Left lung (tissue), 14 donors: ENCODE measurements at places on chromosomes 12 and 14.

DNA sequence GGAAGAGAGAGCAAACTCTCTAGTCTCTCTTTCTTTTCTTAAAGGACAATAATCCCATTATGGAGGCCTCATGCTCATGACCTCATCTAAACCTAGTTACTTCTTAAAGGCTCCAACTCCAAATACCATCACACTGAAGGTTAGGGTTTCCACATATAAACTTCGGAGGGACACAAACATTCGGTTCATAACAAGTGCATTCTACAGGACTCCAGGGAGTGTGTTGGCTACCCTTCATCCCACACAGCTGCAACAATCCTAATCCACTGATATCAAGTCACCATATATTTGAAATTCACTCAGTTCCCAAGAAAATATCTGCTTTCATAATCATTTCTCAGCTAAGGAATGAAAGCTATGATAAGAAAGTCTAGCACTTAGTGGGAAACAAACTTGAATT, 265.9 kb upstream of the PLEKHG7 start:
- H3K27ac ChIP-seq, result no peak overlapping the region
- H3K4me1 ChIP-seq, result peaks cover 8% of the 10 kb centered on the region
- no peak for DNase-seq
- H3K4me3 ChIP-seq, result no peak overlapping the region
- no peaks in the 10 kb centered on the region for H3K27me3 ChIP-seq

DNA sequence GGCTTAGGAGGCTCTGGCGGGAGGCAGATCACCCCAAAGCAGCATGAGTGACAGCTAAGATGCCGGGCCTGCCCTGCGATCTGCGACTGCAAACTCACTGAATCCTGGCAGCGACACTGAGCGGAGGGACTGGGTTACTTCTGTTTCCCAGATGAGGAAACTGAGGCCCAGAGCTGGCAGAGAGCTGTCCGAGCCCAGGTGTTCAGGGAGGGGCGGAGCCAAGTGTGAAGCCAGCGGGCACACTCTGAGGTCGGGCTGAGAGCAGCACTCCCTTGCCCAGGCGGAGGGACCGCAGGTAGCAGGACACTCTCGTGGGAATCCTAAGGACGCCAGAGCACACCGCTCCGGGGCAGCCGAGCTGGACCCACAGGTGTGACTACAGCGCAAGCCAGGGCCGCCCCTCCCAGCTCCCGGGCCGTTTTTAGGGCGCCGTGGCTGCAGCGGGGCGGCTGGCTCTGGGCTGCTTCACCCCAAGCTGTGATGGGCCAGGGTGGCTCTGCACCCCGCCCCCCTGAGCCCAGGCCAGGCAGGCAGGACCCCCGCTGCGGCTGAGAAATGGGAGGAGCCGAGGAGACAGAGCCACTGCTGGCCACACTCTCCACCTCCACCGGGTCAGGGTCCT, 27.4 kb downstream of the MMP17 start:
- no peak overlapping the region for H3K4me3 ChIP-seq
- H3K27me3 ChIP-seq, result peaks cover 63% of the 10 kb centered on the region
- H3K4me1 ChIP-seq, result peaks cover 2% of the 10 kb centered on the region
- no peaks in the 10 kb centered on the region for H3K36me3 ChIP-seq
- H3K27ac ChIP-seq, result no peak overlapping the region

DNA sequence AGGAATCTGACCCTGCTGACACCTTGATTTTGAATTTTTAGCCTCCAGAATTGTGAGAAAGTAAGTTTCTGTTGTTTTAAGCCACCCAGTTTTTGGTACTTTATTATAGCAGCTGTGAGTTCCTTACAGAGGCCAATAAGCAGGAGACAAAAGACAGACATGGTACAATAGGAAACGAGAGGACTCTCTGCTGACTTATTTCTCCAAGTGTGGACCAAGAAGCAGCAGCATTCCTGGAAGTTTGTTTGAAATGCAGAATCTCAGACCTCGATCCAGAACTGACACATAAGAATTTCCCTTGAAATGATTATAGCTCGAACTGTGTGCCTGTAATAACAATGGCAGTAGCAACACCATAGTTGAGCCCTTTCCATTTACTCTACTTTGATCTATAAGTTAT, 31.9 kb upstream of the LUM start:
- H3K27me3 ChIP-seq, result no peaks in the 10 kb centered on the region
- H3K36me3 ChIP-seq, result no peaks in the 10 kb centered on the region
- H3K4me1 ChIP-seq, result no peaks in the 10 kb centered on the region
- H3K4me3 ChIP-seq, result no peak overlapping the region
- no peak for DNase-seq

- no peaks in the 10 kb centered on the region for H3K27me3 ChIP-seq
- H3K4me1 ChIP-seq, result no peaks in the 10 kb centered on the region
- H3K27ac ChIP-seq, result no peak overlapping the region
- DNase-seq, result no peak
These were observed 18.8 kb downstream of the SLC24A4 start for GRCh38 chr14:92341791-92342190.

DNA sequence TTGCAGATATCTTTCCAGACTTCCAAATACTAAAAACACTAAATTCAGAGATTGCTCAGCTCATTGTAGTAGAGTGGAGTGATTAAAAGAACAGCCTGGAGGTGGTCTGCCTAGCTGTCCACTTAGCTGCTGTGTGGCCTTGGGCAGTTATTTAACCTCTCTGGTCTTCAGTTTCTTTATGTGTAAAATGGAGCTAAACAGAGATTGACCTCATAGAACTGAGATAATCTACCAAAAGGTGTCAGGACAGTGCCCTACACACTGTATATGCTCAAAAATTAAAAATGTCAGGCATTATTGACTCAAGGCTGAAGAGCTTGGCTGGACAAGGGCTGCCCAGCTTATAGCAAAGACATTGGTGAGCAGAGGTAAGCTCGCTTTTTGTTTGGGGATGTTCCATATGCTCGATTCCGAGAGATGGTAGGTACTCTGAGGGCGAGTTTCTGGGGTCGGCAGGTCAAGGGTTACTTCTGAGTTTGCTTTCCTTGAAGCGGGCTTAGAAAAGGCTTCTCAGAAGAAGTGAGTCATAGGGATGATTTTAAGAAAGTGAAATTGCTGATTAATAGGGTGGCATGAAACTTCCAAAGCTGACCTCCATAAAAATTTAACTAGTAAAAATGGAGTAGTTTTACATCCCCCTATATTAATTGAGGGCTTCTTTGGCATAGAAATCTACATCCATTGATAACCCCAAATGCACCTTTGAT, 107.5 kb downstream of the GPATCH2L start:
- H3K27ac ChIP-seq, result no peak overlapping the region
- no peak overlapping the region for H3K4me3 ChIP-seq
- no peak for DNase-seq
- H3K36me3 ChIP-seq, result no peaks in the 10 kb centered on the region

GRCh38 chr12:30818562-30818961, 63.8 kb upstream of the CAPRIN2 start:
- H3K36me3 ChIP-seq, result no peaks in the 10 kb centered on the region
- peaks cover 18% of the 10 kb centered on the region for H3K4me1 ChIP-seq
- H3K4me3 ChIP-seq, result no peak overlapping the region
- H3K27ac ChIP-seq, result no peak overlapping the region
- no peaks in the 10 kb centered on the region for H3K27me3 ChIP-seq
- DNase-seq, result no peak

DNA sequence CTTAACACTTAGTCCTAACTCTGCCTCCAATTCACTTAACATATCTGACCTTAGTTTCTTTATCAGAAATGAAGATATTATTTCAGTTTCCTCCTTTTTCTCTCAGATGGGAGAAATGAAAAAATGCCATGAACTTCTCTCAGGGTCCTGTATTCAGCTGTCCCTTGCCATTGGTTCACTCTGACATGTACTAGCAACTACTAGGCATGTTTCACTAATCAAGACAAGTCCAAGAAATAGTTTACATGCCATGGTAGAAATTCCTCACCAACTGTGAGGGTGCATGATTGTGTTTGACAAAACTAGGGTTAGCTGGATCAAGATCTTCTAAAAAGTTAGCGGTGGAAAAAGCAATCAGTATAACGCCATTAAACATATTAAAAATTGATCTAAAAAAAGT, 7.0 kb upstream of the ATXN7L3B start:
- no peaks in the 10 kb centered on the region for H3K4me1 ChIP-seq
- no peak overlapping the region for H3K27ac ChIP-seq
- H3K4me3 ChIP-seq, result no peak overlapping the region
- no peaks in the 10 kb centered on the region for H3K27me3 ChIP-seq
